ENCODE measurements at places on chromosomes 4 and X.

DNA sequence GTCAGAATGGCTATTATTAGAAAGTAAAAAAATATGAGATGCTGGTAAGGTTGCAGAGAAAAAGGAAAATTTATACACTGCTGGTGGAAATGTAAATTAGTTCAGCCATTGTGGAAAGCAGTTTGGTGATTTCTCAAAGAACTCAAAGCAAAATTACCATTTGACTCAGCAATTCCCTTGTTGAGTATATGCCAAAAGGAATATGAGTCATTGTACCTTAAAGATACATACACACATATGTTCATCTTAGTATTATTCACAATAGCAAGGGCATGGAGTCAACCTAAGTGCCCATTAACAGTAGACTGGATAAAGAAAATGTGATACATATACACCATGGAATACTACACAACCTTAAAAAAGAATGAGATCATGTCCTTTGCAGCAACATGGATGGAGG, 148.2 kb downstream of the COMMD8 start:
- no peak for DNase-seq

GRCh38 chrX:55167124-55167803, 52.9 kb upstream of the PAGE5 start:
- DNase-seq: no peak

- no peak for DNase-seq
These were observed 34.0 kb downstream of the WDFY3 start for GRCh38 chr4:84932462-84932861.

- no peak for DNase-seq
These were observed 312.6 kb downstream of the PACRGL start for GRCh38 chr4:21012851-21013331.

DNA sequence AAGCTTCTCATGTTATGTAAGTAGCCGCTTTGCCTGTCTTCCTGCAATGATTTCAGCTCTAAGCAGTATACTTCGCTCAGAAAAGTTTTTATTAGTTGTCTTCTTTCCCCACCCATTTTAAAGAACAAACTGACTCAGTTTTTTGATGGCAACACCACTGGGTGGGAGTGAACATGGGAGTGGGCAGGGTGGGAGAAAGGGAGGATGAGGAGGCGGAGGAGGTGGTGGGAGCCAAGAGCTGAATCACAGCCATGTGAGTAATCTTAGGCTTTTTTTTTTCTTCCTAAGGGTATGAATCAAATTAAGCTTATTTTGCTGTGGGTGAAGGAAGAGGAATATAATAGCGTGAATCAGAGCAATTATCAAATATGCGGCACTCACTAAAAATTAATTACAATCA, 574.3 kb upstream of the DIPK2B start:
- DNase-seq: no peak

GRCh38 chr4:174316546-174316945, 32.8 kb downstream of the CEP44 start:
- DNase-seq: no peak

GRCh38 chrX:1592470-1593142, 1.2 kb downstream of the AKAP17A start:
- no peak for DNase-seq

- no peak for DNase-seq
These were observed 58.1 kb downstream of the FNIP2 start for GRCh38 chr4:158826882-158827281.

DNA sequence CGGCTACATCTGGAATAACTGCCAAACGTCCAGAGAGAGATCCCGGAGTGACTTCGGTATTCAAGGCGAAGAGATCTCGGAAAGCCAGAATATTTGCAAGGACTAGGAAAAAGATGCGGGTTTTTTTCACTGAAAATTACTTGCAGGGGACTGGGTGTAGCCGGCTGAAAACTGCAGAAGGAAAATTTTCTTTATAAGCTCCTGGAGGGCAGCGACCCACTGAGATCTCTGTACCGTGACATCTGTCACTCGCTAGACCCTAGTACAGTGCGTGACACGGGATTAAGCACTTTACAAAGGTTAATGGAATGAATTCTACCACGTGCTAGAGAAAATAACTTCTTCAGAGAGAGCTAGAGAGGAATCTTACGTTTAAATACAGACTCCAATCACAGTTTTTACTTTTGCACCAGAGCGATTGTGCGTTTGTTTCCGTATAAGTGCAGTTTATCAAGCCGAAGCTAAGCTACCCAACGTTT, 1.1 kb upstream of the LCORL start:
- DNase-seq: no peak

- no peak for DNase-seq
These were observed 114.0 kb downstream of the EFNB1 start for GRCh38 chrX:68942840-68943239.

- no peak for DNase-seq
These were observed 79.6 kb downstream of the SMIM20 start for GRCh38 chr4:25993395-25994185.

DNA sequence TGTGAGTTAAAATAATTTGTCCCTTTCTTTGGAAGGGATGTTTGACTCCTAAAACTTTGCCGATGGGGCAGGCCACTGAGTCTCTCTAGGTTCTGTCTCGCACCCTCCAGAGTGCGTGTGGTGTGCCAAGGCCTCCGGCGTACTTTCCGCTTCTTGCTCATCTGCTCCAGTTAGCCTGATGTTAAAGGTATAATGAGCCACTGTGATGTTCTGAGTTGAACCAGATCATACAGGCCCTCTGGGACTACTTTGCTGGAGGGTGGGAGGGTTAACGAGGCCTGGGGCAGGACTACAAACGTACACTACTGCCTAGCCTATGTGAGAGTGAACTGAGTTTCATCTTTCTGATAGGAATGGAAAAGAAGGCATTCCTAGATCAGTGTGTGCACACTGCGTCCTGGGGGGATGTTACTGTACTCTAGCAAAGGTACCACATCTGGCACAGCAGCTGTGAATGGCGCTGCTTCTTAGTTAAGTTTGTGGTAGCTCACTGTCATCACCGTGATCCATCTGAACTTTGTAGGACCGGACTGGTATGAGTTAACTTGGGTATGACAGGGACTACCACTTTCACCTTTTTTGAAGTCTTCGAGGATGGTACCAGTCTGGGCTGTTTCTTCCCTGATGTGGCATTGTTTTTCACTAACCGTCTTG, 60.2 kb downstream of the RGS12 start:
- no peak for DNase-seq

- DNase-seq: no peak
These were observed 23.7 kb downstream of the CC2D2A start for GRCh38 chr4:15493411-15493810.

DNA sequence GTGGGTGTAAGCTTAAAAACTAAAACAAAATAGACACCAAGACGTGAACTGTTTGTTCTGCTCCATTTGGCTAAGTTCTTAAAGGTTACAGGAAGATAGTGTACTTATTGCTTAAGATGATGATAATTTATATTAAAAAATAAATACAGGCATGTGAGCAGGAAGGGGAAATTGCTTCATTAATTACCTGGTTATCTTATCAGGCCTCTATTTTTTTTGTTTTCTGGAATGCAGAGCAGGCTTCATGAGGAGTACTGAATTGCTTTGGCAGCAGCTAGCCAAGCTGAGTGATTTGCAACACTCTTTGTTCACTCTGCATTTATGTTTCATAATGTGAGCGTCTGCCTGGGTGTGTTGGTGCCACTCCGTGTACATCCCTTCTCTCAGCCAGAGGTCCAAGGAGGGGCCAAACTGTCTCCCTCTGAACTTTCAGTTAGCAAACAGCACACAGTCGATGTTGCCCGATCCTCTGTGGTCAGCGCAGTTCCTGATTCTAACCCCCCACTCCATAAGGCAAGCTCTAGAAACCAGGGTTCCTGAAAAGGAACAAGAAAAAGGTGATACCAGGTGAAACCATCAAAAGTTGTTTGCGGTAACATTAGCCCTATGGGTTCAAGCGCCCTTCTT, 348.2 kb downstream of the SPRY1 start:
- no peak for DNase-seq
